ENCODE measurements at places on chromosomes 13 and 19. TPM values are rescaled to one million over a fixed set of nuclear protein-coding genes. Genes with fewer than 3 reads are reported as not detected.

INAFM1 gene
- 11.3 TPM for total RNA-seq

S1PR2 gene
- total RNA-seq, result 11.4 TPM

ZNF175 gene
- total RNA-seq, result 14.5 TPM

LHB gene
- not detected for total RNA-seq

FGF14 gene
- not detected for total RNA-seq

SIGLEC5 gene
- total RNA-seq, result not detected

UGGT2 gene
- total RNA-seq, result not detected

ZNF320 gene
- 9.1 TPM for total RNA-seq

MRPL57 gene
- total RNA-seq, result 11.7 TPM

SPINT2 gene
- 30.3 TPM for total RNA-seq

CFAP97D2 gene
- total RNA-seq, result 2.6 TPM

RNF225 gene
- 0.53 TPM for total RNA-seq

DACH1 gene
- 0.13 TPM for total RNA-seq

PSG2 gene
- total RNA-seq, result not detected

DNA sequence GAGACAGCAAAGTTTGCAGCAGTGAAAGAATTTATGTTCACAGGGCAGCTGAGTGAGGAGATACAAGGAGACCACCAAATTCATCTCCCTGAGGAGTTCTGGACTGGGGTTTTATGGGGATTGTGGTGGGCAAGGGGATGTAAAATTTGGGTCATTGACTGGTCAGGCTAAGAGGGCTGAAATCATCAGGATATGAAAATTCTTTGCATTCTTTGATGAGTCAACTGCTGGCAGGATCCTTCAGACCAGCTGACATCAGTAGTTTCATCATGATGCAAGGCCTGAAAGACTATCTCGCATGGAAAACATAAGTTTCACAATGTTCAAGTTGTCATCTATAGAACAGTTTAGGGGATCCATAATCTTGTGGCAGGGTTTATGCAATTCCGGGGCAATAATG, 869.5 kb upstream of the PCDH9 start:
- H3K27ac ChIP-seq, result no peak overlapping the region
- no peaks in the 10 kb centered on the region for H3K36me3 ChIP-seq
- H3K4me3 ChIP-seq, result no peak overlapping the region

DNA sequence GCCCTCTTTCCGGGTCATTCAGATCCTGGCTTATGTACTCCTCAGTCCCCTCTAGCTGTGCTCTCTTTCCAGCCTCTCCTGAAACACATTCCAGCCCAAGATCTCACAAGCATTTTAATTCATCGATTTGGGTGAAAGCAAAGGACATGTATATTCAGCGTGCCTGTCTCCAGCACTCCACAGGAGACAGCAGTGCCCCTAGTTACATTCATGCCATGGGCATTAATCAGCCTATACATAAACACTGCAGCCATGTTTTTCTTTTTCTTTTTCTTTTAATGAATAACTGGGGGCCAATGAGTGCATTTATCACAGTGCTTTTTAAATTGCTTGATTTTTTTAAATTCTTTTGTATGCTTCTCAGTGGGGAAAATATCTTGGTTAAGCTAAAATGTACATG, 199.1 kb downstream of the DCT start:
- no peaks in the 10 kb centered on the region for H3K27me3 ChIP-seq
- no peak overlapping the region for H3K4me3 ChIP-seq

GRCh38 chr13:32264407-32264806, 50.8 kb downstream of the ZAR1L start:
- H3K27me3 ChIP-seq, result no peaks in the 10 kb centered on the region
- no peaks in the 10 kb centered on the region for H3K4me1 ChIP-seq

DNA sequence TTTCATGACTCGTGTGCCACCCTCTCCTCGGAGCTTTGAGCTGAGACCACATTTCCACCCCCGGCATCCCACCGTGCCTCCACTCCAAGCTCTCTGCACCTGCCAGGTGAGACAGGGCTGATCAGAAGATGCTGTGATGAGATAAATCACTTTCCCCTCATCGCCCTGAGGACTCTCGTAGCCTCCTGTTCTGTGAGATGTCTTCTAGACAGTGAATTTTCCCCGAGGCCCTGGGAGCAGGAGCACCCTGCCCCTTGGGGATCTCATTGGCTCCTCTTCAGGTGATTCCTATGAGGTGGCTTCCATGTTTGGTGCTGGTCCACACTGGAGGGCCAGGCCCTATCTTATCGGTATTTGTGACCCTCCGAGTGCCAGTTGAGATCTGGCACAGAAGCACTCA, 154.0 kb upstream of the TSHZ3 start:
- H3K4me1 ChIP-seq, result no peaks in the 10 kb centered on the region
- DNase-seq, result no peak
- peaks cover 17% of the 10 kb centered on the region for H3K27me3 ChIP-seq
- no peak overlapping the region for H3K27ac ChIP-seq
- no peaks in the 10 kb centered on the region for H3K36me3 ChIP-seq
- no peak overlapping the region for H3K4me3 ChIP-seq

DNA sequence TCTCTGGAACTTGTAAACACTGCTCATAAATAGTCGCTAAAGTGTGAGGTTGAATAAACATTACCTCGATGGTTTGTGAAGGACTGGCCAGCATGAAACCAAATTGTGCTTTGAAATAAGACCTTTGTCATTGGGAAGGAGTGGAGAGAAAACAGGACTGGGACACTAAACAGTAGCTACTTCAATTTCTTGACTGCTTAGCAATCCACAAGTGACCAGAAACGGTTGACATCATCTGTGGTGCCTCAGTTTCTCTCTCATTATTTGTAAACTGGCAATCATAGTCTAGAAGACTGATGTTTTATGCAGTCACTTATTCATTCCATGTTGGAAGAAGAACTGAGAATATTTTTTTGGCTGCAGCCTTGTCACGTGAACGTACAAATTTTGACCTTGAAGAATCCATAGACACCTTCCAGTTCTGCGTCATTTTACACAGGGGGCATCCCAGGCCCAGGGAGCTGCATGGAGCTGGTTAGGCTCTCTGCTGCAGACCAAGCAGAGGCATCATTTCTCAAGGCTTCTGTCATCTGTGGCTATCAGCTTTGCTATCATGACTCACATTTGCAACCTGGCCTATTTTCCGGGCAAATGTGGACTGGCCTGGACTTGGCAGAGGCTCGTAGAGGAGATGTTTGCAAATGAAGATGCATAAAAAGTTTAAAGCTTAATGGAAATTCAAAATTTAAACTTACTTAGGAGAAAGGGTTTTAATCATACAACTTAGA, 391.8 kb downstream of the FGF9 start:
- DNase-seq, result no peak
- no peaks in the 10 kb centered on the region for H3K27me3 ChIP-seq
- peak overlapping the region; percentile 99 for H3K27ac ChIP-seq
- no peak overlapping the region for H3K4me3 ChIP-seq
- peaks cover 68% of the 10 kb centered on the region for H3K4me1 ChIP-seq

DNA sequence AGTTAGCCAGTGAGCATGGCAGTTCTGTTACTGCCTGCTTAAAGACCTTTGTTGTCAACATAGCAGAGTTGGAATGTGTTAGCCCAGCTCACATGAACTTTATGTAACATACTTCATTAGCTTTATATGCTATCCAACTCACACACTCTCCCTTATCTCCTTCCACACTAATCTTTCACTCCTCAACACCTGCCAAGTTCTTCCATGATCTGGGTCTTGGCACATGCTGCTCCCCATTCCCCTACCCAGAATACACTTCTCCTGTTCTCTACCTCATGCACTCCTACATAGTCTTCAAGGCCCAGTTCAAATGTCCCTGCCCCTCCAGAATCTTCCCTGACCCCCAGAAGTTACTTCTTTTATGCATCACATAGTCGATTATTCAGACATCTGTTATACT, 179.3 kb downstream of the KATNAL1 start:
- peaks cover 2% of the 10 kb centered on the region for H3K4me1 ChIP-seq
- no peaks in the 10 kb centered on the region for H3K36me3 ChIP-seq
- no peaks in the 10 kb centered on the region for H3K27me3 ChIP-seq
- no peak overlapping the region for H3K4me3 ChIP-seq

- H3K4me1 ChIP-seq, result peaks cover 69% of the 10 kb centered on the region
- H3K4me3 ChIP-seq, result no peak overlapping the region
- peaks cover 75% of the 10 kb centered on the region for H3K36me3 ChIP-seq
- DNase-seq, result no peak
- H3K27ac ChIP-seq, result no peak overlapping the region
Observed at GRCh38 chr19:42212886-42213285, 4.6 kb downstream of the DEDD2 start.

- H3K4me1 ChIP-seq, result no peaks in the 10 kb centered on the region
- no peak overlapping the region for H3K4me3 ChIP-seq
- H3K27me3 ChIP-seq, result no peaks in the 10 kb centered on the region
- no peak for DNase-seq
Observed at GRCh38 chr19:44645407-44646048, 1.8 kb downstream of the PVR start.

DNA sequence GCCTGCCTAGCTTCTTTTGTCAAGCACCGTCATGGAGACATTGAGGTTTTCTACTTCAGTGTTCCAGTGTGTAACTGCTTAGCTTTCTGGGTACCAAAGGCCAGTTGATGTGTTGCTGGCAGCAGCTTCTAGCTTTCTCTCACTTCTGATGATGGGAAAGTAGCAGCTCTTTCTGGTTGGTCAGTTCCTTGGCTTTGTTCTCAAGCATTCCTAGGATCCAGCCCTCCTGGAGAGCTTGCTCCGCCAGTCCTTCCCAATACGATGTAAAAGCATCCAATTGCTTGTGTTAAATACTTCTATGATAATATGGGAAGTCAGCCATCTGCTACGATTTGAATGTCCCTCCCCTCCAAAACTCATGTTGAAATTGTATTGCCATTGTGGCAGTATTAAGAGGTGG, 182.8 kb downstream of the UGGT2 start:
- H3K4me3 ChIP-seq, result no peak overlapping the region
- no peaks in the 10 kb centered on the region for H3K4me1 ChIP-seq
- DNase-seq, result no peak
- no peak overlapping the region for H3K27ac ChIP-seq
- H3K27me3 ChIP-seq, result peaks cover 8% of the 10 kb centered on the region

DNA sequence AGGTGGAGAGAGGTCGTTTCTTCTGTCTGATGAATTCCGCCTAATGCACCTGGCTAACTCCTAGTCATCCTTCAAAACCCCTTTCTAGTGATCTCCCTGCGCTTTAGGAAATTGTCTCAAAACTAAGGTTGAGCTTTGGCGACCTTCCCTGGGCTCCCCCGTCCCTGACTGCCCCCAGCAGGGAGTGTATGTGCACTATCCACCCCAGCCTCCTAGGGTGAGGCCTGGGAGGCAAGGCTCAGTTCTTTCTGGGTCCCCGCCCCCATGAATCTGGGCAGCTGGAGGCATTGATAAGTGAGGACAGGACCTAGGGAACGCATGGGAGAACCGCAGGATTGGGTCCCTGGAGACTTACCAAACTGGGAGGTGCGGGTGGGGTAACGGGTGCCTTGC, 378 bp downstream of the TLE6 start:
- H3K4me1 ChIP-seq, result peaks cover 27% of the 10 kb centered on the region
- peaks cover 29% of the 10 kb centered on the region for H3K27me3 ChIP-seq
- no peak overlapping the region for H3K4me3 ChIP-seq
- no peak for DNase-seq
- no peak overlapping the region for H3K27ac ChIP-seq

- DNase-seq, result no peak
- no peak overlapping the region for H3K27ac ChIP-seq
- H3K36me3 ChIP-seq, result no peaks in the 10 kb centered on the region
- no peaks in the 10 kb centered on the region for H3K4me1 ChIP-seq
Observed at GRCh38 chr19:29372921-29373797, 152.6 kb upstream of the VSTM2B start.

DNA sequence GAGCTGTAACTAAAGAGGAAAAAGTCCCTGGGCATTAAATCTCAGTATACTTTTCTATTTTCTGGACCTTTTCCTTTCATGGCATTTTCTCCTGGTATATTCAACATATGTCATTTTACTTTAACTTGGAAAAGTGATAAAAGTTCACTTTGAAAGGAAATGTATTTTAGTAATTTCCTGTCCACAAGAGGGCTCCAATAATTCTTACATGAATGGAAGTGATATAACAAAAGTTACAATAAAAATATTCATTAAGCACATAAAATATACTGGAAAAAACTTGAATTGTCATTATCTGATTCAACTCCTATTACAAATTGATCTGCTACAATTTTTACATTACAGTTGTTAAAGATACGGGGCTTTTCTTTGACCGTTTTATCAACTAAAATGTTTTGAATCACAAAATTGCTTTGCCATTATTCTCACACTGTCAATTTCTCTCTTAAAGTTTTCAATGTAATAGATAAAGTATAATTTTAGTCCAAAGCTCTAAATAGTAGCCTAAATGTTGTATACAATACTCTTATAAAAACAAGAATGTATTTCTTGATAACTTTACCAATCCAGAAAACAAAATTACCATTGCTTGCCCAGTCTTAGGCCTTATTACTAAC, 4.9 kb downstream of the UBL3 start:
- no peaks in the 10 kb centered on the region for H3K27me3 ChIP-seq
- no peaks in the 10 kb centered on the region for H3K36me3 ChIP-seq
- H3K4me3 ChIP-seq, result no peak overlapping the region
- peaks cover 6% of the 10 kb centered on the region for H3K4me1 ChIP-seq
- no peak overlapping the region for H3K27ac ChIP-seq
- DNase-seq, result no peak

DNA sequence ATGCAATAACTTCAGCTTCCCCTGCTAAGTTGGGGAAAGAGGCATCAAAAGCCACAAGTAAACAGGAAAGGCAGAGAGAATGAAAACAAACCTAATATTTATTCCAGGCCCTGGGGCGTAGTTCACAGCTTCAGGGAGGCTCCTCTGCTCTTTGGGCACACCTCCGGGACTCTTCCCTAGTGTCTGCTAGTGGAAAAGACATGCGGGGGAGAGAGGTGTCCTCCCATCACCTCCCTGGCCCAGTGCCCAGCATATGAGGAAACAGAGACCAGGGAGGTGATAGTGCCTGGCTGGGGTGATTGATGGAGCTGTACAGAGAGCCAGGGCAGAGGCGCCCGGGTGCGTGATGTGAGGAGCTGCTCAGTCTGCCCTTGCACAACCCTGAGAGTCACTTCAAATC, 71.0 kb downstream of the RASL11A start:
- no peaks in the 10 kb centered on the region for H3K36me3 ChIP-seq
- no peaks in the 10 kb centered on the region for H3K4me1 ChIP-seq
- no peaks in the 10 kb centered on the region for H3K27me3 ChIP-seq
- no peak for DNase-seq
- no peak overlapping the region for H3K27ac ChIP-seq

DNA sequence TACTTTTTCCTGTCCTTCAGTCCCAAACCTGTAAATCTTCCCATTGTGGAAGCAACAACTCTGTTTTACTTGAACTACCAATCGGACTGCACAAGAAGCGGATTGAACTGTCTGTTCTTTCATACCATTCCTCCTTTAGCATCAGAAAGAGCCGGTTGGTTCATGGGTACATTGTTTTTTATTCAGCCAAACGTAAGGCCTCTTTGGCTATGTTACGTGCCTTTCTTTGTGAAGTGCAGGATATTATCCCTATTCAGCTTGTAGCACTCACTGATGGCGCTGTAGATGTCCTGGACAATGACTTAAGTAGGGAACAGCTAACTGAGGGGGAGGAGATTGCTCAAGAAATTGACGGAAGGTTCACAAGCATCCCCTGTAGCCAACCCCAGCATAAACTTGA, 60.3 kb downstream of the ARHGAP35 start:
- H3K4me3 ChIP-seq, result no peak overlapping the region
- H3K27ac ChIP-seq, result no peak overlapping the region
- no peak for DNase-seq
- peaks cover 3% of the 10 kb centered on the region for H3K4me1 ChIP-seq
- no peaks in the 10 kb centered on the region for H3K36me3 ChIP-seq
- no peaks in the 10 kb centered on the region for H3K27me3 ChIP-seq

- peaks cover 9% of the 10 kb centered on the region for H3K36me3 ChIP-seq
- H3K27ac ChIP-seq, result peak overlapping the region; percentile 66
- no peaks in the 10 kb centered on the region for H3K27me3 ChIP-seq
- peaks cover 32% of the 10 kb centered on the region for H3K4me1 ChIP-seq
- H3K4me3 ChIP-seq, result no peak overlapping the region
Observed at GRCh38 chr13:114279758-114280355, 1.5 kb upstream of the UPF3A start.

Data from T-cell (primary cell).